ENCODE measurements at places on chromosomes 1 and 21. TPM values are rescaled to one million over a fixed set of nuclear protein-coding genes. Genes with fewer than 3 reads are reported as not detected.

DNA sequence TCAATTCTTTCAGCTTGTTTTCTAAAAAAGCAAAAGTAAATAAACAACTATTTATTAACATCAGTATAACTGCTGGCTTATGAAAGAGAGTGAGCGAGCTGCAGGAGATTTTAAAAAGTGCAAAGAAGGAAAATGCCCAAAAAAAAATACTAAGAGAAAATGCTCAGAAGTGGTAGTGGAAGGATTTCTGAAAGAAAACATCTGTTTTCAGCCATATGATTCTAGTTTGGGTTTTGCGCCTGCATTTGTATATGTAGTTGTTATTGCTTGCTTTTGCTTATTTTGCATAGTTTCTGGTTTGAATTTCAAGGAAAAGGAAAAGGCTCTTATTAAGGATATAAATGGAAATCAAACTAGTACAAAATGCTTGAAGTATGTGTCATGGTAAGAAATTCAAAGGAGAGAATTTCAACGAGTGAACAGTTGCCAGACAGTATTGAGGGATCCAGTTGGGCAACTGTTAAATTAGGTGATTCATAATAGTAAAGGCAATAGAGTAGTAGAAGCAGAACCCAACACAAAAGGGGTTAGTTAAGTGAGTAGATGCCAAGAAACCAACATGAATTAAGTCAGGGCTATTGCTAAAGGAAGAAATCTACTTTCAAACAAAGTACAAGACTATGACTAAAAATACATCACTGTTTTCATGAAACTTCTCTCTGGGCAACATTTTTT is 1.2 kb downstream of the GBP5 start:
- peak overlapping the region; percentile 98 for H3K4me3 ChIP-seq
- no peak for DNase-seq
- peaks cover 73% of the 10 kb centered on the region for H3K4me1 ChIP-seq
- H3K27ac ChIP-seq: peak overlapping the region; percentile 96

GRCh38 chr1:71885171-71885570 is 397.2 kb downstream of the NEGR1 start:
- no peaks in the 10 kb centered on the region for H3K4me1 ChIP-seq
- H3K36me3 ChIP-seq: no peaks in the 10 kb centered on the region
- no peaks in the 10 kb centered on the region for H3K27me3 ChIP-seq
- H3K4me3 ChIP-seq: no peak overlapping the region

DNA sequence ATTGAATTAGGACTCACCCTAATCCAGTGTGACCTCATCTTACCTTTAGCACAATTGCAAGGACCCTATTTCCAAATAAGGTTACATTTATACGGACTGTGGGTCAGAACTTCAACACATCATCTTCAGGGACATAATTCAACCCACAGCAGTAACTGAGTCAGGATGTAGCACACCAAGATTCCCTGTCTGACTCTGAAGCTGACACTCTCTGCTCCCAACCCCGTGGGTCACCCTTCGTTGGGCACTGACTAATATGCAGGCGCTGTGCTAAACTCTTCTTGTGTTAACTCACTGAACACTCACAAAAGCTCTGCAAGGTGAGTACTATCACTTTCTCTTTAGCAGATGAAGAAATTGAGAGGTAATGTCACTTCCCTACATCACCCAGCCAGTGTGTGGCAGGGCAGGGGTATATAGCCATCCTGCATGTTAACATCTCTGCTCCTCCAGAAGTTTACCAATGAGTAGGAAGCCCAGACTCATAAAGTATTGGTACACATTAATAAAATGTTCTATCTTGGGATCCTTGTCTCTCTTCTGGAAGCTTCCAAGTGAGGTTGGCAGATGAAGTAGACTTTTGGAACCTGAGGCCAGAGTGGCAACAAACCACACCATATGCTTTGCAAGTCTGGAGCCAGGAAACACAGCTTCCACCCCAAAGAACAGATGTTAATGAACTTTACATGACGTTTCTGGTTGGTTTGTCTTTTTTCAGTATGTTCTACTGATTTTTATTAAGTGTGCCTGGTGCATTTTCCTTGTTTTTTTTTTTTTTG is 139.2 kb upstream of the KLHDC7A start:
- no peak overlapping the region for H3K4me3 ChIP-seq
- no peaks in the 10 kb centered on the region for H3K4me1 ChIP-seq
- H3K27ac ChIP-seq: no peak overlapping the region
- DNase-seq: no peak

GRCh38 chr1:180193141-180194047 is 36.7 kb upstream of the LHX4 start:
- DNase-seq: no peak
- no peak overlapping the region for H3K27ac ChIP-seq
- no peaks in the 10 kb centered on the region for H3K27me3 ChIP-seq
- H3K4me1 ChIP-seq: no peaks in the 10 kb centered on the region
- no peak overlapping the region for H3K4me3 ChIP-seq

DNA sequence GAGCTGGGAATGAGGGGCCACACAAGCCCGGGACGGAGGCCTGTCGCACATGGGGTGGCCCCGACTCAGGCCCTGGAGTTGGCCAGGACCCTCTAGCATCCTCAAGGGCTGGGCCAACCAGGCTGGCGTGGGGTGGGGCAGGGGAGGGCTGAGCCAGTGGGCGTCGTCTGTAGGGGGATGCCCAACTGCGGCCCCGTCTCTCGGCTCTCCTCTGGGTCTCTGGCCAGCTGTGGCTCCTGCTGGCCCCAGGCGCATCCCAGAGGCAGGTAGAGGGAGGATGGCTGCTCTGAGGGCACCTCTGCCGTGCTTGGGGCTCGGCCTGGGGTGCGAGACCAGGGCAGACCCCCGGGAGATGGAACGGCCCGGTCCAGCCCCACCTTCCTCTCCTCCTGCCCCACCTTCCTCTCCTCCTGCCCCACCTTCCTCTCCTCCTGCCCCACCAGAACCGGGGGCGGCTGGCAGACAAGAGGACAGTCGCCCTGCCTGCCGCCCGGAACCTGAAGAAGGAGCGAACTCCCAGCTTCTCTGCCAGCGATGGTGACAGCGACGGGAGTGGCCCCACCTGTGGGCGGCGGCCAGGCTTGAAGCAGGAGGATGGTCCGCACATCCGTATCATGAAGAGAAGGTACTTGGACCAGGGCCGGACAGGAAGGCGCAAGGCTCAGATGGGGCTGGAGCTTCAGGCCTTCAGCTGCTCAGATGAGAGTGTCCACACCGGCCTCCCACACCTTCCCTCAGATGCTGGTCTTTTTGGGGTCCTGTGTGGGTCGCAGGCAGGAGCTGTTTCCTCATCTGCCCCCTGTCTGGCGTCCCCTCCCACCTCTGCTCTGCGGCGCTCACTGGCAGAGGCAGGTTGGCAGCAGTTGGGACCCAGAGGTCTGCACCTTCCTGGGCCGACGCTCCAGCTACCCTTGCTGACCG is 6.2 kb downstream of the SAMD11 start:
- no peak overlapping the region for H3K27ac ChIP-seq
- DNase-seq: no peak
- H3K4me3 ChIP-seq: no peak overlapping the region
- H3K27me3 ChIP-seq: peaks cover 29% of the 10 kb centered on the region
- H3K36me3 ChIP-seq: no peaks in the 10 kb centered on the region

GRCh38 chr1:153547560-153548551 is 1.2 kb downstream of the S100A3 start:
- H3K36me3 ChIP-seq: peaks cover 20% of the 10 kb centered on the region
- H3K4me3 ChIP-seq: peak overlapping the region; percentile 27
- H3K27me3 ChIP-seq: no peaks in the 10 kb centered on the region
- DNase-seq: no peak
- H3K4me1 ChIP-seq: peaks cover 46% of the 10 kb centered on the region
- H3K27ac ChIP-seq: no peak overlapping the region

The KIF14 gene
- 14.8 TPM for total RNA-seq

The PLA2G2D gene
- not detected for total RNA-seq

The CFHR4 gene
- not detected for total RNA-seq

Data from activated CD4-positive, alpha-beta T cell treated with anti-CD3 and anti-CD28 coated beads for 36 hours (primary cell).